ENCODE measurements at places on chromosomes 13 and 19.

DNA sequence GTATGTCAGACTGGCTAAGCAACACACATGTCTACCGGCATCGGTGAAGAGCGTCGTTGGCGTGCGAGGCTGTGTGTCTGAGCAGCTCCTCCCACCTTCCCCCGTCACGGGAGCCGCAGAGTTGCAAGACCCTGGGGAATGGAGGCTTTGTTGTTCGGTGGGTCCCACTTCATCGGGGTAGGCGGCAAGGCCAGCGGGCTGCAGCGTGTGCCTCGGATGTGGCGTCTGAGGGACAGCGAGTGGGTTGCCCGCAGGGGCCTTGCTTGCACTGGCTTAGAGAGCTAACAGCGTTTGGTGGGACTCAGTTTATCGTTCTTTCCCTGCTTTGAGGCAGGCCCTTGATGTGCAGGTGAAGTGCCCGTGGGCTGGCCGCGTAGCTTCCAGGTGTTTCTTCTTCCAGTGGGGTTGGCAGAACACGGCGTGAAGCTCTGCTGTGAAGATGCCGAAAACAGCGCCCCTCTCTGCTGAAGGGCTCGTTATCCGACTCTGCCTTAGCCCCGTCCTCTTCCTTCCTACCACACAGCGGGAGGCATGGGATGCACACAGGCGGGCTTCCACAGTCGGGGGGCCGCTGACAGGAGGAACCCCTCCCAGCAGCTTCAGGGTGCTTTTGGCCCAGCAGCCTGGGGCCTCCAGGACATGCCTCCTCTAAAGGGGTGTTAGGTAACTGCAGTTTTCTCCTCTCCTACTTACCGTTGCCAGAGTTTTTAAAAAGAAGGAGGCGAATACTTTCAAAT lies 85.2 kb downstream of the ATP11A start:
- DNase-seq: no peak

DNA sequence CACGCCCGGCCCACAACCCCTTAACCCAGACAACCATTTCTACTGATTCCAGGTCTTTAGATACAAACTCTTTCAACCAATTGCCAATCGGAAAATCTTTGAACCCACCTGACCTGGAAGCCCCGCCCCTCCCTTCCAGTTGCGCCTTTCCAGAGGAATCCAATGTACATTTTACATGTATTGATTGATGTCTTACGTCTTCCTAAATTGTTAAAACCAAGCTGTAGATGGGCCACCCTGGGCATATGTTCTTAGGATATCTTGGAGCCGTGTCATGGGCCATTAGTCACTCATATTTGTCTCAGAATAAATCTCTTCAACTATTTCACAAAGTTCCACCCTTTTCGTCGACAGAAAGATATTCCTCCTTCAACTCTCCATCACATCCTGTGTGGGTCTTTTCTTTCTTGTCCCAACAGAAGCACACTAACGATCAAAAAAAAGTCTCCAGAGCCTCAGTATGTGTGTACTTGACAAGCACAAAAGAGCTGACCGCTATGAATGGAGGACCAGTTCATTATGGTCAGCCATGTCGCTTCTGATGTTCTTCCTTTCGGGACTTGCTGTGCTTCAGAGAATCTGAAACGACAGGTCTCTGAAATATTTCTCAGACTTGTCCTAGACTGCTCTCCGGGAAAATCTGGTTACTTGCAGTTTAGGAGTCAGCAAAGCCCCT lies 601 bp upstream of the ZNF749 start:
- DNase-seq: no peak

DNA sequence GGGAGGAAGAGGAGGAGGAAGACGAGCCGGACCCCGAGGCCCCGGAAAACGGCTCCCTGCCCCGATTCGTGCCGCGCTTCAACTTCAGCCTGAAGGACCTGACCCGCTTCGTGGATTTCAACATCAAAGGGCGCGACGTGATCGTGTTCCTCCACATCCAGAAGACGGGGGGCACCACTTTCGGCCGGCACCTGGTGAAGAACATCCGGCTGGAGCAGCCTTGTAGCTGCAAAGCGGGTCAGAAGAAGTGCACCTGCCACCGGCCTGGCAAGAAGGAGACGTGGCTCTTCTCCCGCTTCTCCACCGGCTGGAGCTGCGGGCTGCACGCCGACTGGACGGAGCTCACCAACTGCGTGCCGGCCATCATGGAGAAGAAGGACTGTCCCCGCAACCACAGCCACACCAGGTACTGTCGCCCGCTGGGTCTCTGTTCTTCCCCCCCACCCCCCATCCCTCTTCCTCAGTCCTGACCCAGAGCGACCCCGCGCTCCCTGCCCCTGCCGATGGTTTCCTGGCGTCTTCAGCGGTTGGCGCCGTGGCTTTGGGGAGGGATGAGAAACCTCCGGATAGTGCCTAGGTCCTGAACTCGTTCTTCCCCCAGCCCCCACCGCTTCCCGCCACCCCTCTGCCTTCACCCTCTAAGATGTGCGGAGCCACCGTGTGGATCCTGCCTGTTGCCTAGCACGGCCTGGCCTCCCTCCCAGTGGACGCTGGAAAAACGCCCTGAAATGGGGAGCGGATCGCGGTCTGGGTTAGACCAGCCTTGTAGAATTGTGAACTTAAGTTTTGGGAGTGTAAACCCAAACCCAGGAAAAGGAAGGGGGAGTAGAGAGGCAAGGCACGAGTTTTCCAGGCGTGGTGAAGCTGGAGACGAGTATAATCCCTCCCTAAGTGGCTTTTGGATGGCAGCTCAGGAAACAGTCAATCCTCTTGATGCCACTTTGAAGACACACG lies 1.5 kb downstream of the HS6ST3 start:
- DNase-seq: no peak

DNA sequence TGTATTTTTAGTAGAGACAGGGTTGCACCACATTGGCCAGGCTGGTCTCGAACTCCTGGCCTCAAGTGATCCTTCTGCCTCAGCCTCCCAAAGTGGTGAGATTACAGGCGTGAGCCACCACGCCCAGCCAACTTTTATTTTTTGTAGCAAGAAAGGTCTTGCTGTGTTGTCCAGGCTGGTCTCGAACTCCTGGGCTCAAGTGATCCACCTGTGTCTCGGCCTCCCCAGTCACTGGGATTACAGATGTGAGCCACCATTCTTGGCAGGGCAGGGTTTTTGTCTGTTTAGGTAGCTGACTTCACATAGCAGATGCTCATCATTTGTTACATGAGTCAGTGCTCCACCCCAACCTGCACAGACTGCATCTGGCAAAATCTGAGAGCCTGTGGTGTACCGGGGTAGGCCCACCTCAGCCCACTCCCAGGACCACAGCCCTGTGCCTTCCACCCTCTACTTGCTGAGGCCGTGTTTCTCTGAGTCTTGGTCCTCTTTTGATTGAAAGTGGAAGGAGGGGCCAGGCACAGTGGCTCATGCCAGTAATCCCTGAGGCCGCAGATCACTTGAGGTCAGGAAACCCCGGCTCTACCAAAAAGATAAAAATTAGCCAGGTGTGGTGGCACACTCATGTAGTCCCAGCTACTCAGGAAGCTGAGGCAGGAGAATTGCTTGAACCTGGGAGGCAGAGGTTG lies 4.2 kb upstream of the TNPO2 start:
- no peak for DNase-seq

DNA sequence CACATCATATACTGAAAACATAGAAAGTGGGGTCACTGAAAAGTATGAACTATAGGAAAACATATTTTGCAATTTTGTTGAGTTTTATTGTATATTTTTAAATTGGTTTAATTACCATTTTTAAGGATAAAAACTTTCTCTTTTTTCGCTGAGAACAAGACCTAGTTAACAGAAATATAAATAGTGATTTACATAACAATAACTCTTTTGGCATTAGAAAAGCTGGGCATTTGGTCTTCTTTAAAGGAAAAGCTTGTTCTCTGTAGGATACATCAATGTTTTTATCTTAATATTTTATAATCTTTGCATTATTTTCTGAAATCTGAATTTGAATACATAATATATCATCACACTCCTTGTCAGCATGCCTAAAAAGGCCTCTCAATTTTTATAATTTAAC lies 47.4 kb upstream of the MYCBP2 start:
- no peak for DNase-seq

GRCh38 chr19:39401549-39402345 lies 4.9 kb upstream of the ZFP36 start:
- peak; percentile 81 for DNase-seq

Data from activated CD8-positive, alpha-beta memory T cell treated with anti-CD3 and anti-CD28 coated beads, Interleukin-2, amount 50 U/mL, for 4 hours (primary cell).